Activated CD8-positive, alpha-beta T cell treated with anti-CD3 and anti-CD28 coated beads, Interleukin-2, amount 10 ng/mL, durations not matched to agents 7 days and 5 days (primary cell): ENCODE measurements at places on chromosomes 13 and 19.

- peaks cover 2% of the 10 kb centered on the region for H3K27me3 ChIP-seq
- H3K4me1 ChIP-seq: peaks cover 8% of the 10 kb centered on the region
- DNase-seq: no peak
- H3K27ac ChIP-seq: no peak overlapping the region
Measured at GRCh38 chr13:99743094-99743493, 228.5 kb downstream of the ZIC5 start.

DNA sequence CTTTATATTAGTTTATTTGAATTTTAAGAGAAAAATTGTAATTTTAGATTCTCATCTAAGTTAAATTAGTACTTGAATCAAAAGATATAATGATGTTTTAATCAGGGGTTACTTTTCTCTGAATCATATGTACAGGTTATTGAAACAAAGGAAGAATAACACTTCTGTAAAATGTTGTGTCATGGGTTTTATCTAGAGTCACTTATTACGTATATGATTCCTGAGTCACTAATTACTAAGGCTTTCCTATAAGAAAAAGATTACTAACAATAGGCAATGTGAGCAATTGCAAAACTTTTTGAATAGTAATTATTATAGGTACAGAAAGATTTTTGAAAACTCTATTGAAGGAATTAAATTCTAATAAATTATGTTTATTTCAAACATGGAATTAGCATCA, 99.2 kb upstream of the KLF5 start:
- H3K27me3 ChIP-seq: no peaks in the 10 kb centered on the region
- peaks cover 14% of the 10 kb centered on the region for H3K36me3 ChIP-seq
- H3K4me1 ChIP-seq: no peaks in the 10 kb centered on the region
- H3K4me3 ChIP-seq: no peak overlapping the region

- H3K36me3 ChIP-seq: no peaks in the 10 kb centered on the region
- H3K27ac ChIP-seq: no peak overlapping the region
- no peak for DNase-seq
- H3K4me3 ChIP-seq: no peak overlapping the region
Measured at GRCh38 chr13:58254943-58255342, 623.4 kb downstream of the PCDH17 start.

GRCh38 chr13:31605076-31605860, 134.1 kb upstream of the RXFP2 start:
- no peaks in the 10 kb centered on the region for H3K36me3 ChIP-seq
- no peak overlapping the region for H3K4me3 ChIP-seq
- no peak for DNase-seq
- no peaks in the 10 kb centered on the region for H3K27me3 ChIP-seq
- H3K27ac ChIP-seq: no peak overlapping the region
- H3K4me1 ChIP-seq: no peaks in the 10 kb centered on the region

- H3K4me3 ChIP-seq: no peak overlapping the region
- H3K4me1 ChIP-seq: peaks cover 41% of the 10 kb centered on the region
- no peaks in the 10 kb centered on the region for H3K27me3 ChIP-seq
- H3K36me3 ChIP-seq: peaks cover 10% of the 10 kb centered on the region
- H3K27ac ChIP-seq: peak overlapping the region; percentile 43
Measured at GRCh38 chr13:108268466-108269112, 929 bp upstream of the TNFSF13B start.

DNA sequence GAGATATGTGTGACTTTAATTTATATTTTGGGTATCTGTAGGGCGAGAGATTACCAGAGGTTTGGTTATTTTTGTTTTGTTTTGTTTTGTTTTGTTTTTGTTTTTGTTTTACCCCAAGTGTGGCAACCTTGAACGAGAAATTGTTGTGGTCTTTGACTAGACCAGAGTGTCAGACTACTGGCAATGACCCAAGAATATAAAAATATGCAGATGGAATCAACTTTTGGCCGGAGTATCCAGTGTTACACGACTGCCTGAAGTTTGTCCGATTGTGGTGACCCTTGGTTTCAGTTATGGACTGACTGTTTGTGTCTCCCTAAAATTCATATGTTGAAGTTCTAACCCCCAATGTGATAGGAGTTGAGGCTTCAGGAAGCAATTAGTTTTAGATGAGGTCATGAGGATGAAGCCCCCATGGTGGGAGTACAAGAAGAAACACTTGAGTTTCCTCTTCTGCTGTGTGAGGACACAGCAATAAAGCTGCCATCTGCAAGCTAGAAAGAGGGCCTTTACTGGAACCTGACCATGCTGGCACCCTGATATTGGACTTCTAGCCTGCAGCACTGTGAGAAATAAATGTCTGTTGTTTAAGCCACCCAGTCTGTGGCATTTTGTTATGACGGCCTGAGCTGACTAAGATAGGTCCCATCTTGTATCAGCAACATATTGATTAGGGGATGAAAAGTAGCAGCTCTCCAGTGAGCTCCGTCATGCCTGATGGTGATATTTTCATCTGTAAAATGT, 261.7 kb downstream of the MTUS2 start:
- no peak for DNase-seq
- no peaks in the 10 kb centered on the region for H3K27me3 ChIP-seq
- H3K4me3 ChIP-seq: no peak overlapping the region
- no peaks in the 10 kb centered on the region for H3K36me3 ChIP-seq
- peaks cover 8% of the 10 kb centered on the region for H3K4me1 ChIP-seq
- H3K27ac ChIP-seq: no peak overlapping the region

DNA sequence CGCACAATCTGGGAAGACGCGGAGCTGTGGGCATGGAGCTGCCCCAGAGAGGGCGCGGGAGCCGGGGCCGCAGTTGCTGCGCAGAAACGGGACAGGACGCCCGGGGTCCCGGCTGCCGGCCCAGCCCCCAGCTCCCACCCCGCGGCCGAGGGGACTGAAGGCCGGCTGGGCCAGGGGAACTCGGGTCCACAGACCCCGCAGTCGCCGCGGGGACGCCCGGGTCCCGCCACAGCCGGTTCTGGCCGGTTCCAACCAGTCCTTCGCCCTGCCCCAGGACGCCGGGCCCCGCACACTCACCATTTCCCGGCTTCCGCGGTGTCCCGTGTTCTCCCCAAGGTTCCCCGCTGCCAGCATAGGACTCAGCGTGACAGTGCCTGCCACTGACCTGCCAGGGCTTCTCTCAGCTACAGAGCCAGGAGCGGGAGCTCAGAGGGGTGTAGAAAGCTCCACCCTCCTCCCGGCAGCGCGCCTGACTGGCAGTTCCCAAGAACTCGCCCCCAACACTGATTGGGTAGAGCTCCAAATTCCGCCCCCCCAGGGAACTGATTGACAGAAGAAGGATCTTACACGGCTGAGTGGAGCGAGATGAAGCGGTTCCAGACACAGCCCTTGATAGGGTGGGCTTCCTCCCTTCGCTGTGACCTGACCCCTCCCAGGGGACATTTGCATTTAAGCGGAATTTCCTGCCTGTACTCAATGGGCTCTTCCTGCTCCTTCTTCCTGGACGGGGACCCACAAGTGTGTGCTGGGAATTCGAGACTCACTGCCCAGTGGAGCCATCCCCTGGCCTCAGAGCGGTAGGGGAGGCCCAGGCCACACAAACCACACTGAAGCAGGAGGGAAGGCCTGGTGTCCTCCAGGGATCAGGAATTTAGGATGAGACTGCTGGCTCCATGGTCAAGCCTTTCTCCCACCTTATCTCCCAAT, at the start of gene ZNF442:
TSS of gene ZNF442 (minus strand) at position 448 of the 927 bp plus-strand sequence. CDS start 2,052 bp downstream, outside the sequence.
- DNase-seq: peak; percentile 92
- H3K4me1 ChIP-seq: peaks cover 23% of the 10 kb centered on the region
- peaks cover 12% of the 10 kb centered on the region for H3K36me3 ChIP-seq

DNA sequence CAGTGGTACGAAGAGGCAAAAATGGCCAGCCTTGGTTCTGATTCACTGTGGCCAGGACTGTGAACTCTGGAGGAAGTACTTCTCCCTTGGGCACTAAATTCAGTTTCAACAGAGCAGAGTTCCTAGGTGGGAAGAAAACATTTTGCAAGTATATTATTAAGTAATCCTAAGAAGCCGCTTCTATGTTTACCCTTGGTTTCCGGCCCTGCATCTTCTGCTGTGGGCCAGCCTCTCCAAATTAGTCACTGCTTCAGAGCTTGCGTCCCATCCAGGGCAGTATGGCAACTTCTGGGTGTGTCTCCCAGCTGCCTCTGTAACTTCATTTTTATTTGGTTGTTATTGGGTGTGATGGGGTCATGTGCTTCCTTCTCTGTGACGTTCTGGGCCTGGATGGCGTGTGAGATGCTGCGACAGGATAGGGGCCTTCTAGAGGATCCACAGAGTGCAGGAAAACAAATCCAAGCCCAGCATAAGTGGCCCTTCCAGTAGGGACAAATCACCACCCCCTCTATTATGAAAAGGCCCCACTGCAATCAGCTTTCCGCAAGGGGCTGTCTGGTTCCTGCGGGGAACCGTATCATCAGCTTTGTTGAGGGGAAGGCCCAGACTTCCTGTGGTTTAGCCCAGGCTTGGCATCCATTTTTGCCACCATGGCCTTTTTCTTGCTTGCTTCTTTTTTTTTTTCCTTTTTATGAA, 55.1 kb upstream of the C1QTNF9 start:
- peaks cover 85% of the 10 kb centered on the region for H3K4me1 ChIP-seq
- no peaks in the 10 kb centered on the region for H3K27me3 ChIP-seq
- peaks cover 69% of the 10 kb centered on the region for H3K36me3 ChIP-seq

DNA sequence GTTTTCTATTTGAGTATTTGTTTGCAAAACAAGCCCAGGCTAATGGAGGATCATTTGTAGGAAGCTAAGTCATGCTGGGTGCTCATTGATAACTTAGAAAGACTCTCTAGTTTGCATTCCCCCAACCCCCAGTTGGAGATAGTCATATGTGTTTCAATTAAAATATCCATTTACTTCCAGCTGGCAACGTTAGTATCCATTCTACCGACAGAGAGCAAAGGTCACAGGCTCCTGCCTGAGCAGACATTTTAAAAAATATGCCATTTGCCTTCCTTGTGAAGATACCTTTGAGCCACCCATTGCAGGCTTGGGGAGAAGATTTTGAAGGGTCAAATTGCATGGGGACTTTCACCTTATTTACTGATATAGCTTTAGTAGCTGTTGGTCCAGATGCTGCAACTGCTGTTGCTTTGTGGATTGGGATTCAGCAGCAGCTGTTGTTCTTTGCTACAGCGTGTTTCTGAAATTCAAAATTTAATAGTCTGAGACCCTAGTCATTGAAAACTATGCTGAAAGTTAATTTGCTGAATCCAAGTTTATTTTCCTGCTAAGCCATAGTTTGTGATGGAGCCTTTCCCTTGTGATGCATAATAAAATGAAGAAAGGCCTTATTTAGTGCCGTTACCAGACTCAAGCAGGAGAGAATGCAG, 335.1 kb downstream of the GPC6 start:
- no peak overlapping the region for H3K27ac ChIP-seq
- no peak overlapping the region for H3K4me3 ChIP-seq
- no peaks in the 10 kb centered on the region for H3K27me3 ChIP-seq
- no peaks in the 10 kb centered on the region for H3K36me3 ChIP-seq

- H3K4me3 ChIP-seq: no peak overlapping the region
- peaks cover 9% of the 10 kb centered on the region for H3K4me1 ChIP-seq
- peaks cover 18% of the 10 kb centered on the region for H3K27me3 ChIP-seq
Measured at GRCh38 chr13:112972867-112973576, 4.0 kb downstream of the MCF2L start.

GRCh38 chr19:46383171-46383815, 30.1 kb downstream of the CCDC8 start:
- H3K27ac ChIP-seq: no peak overlapping the region
- H3K27me3 ChIP-seq: no peaks in the 10 kb centered on the region
- H3K4me3 ChIP-seq: no peak overlapping the region

DNA sequence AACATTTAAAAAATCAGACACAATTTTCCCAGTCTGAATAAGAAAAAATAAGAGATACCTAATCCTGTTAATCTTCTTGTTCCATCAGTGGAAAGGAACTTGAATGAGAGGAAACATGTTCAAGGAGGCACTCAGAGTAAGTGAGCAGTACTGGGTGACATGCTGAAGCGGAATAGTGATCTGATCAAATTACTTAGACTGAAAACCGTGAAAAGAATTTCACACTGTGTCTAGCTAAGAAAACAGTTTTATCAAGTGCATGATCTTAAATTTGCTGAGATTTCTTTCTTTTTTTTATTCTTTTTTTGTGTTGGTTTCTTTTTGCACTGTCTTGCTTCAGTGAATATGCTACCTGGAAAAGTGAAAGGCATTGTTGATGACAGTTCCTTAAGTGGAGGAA, 249.5 kb upstream of the SLC10A2 start:
- no peaks in the 10 kb centered on the region for H3K36me3 ChIP-seq
- no peak overlapping the region for H3K27ac ChIP-seq
- H3K4me3 ChIP-seq: no peak overlapping the region
- no peaks in the 10 kb centered on the region for H3K27me3 ChIP-seq
- no peaks in the 10 kb centered on the region for H3K4me1 ChIP-seq

DNA sequence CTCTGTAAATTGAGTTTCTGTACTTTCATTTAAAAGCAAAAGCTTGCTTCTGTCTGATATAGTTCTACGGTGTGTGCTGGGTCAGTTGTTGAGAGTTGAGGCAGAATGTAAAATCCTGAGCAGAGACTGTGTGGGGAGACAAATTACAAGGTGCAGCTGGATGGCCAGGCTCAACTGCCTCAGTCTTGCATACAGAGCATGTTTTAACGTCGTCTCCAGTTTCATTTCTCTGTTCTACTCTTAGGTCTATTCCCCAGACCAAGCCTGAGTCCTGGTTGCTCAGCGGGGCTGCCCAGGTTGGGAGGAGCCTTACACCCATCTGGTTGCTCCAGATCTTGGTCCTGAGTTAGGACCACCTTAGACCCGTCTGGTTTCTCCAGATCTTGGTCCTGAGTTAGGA, 54.4 kb upstream of the MEDAG start:
- H3K27ac ChIP-seq: no peak overlapping the region
- peaks cover 10% of the 10 kb centered on the region for H3K27me3 ChIP-seq
- H3K4me3 ChIP-seq: no peak overlapping the region
- H3K36me3 ChIP-seq: no peaks in the 10 kb centered on the region
- DNase-seq: no peak

DNA sequence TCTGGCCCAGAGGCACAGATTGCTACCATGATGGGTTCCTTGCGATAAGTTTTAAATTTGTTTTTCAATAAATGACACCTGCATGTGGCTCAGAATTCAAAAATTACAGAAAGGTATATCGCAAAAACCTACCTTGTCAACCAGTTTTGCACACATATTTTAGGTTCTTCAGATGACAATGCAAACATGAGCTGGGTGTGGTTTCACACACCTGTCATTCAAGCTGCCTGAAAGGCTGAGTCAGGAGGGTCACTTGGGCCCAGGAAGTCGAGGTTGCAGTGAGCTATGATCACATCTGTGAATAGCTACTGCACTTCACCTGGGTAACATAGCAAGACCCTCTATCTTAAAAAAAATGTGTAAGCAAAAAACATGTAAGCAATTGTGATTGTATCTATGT, 56.1 kb downstream of the DNM2 start:
- H3K4me3 ChIP-seq: no peak overlapping the region
- peaks cover 53% of the 10 kb centered on the region for H3K36me3 ChIP-seq
- DNase-seq: peak; percentile 33
- H3K27ac ChIP-seq: no peak overlapping the region
- no peaks in the 10 kb centered on the region for H3K27me3 ChIP-seq
- H3K4me1 ChIP-seq: peaks cover 22% of the 10 kb centered on the region
